ENCODE measurements at places on chromosomes 7 and 10.

GRCh38 chr7:74299401-74299800 is 10.2 kb downstream of the CLIP2 start:
- no peak for DNase-seq

GRCh38 chr10:99667108-99667751 is 7.9 kb downstream of the ENTPD7 start:
- no peak for DNase-seq

DNA sequence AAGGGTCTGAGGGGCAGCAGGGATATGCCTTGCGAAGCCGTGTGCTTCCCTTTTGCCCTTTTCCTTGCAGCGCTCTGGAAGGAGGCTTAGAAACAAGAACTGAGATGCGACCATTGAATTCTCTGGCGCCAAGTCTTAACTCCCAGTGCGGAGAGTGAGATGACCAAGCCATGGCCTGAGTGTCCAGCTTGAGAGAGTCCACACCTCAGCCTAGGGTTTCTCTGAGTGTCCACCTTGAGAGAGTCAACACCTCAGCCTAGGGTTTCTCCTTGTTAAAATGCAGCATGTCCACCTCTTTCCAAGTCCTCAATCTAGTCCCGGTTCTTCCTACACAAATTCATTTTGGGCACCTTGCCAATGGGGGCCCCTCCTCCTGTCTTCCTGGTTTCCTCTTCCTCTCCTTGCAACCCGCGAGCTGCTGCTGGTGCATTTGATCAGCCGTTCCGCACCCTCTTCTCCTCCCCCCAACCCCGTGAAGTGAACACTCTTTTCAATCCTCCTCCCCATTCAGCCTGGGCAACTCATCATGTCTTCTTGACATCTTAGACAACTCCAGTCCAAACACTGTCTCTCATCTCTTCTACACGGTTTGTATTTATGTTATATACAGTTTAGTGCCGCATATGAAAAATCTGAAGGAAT is 178.2 kb upstream of the PITRM1 start:
- no peak for DNase-seq

DNA sequence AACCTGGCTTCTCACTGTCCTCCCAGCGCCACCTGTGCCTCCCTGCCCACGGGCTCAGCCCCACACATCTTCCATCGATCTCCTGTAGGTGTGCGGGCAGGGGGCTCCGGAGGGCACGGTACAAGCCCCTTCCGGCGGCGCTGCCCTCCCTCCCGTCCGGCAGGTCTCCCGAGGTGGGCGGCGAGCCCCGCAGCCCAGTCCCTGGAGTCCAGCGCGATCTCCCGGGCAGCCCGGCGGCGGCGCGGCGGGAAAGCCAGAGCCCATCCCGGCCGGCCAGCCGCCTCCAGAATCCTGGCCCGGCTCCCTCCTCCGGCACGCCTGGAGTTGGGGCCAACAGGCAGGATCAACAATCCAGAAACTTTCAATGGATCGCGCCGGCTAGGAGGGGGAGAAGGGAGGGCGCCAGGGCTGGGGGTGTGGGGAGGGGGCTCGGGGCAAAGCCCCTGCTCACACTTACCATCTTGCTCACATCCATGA is 100.1 kb downstream of the HIP1 start:
- DNase-seq: no peak

DNA sequence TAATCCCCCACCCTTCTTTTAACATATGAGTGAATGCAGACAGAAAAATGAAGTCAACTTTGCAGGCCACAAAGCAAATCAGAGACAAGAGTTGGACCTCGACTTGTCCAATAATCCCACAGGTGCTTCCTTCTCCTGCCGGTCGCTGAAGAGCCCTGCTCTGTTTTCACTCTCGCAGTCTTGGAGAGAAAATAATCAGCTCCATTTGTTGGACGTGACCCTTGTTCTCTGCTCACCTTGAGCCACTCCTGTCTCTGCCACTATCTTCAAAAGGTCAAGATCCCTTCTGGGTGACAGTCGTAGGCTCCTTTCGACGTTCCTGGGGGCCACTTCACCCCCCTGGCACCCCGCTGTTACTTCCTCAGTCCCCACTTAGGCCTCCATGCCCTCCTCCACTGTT is 2.8 kb upstream of the KLF6 start:
- no peak for DNase-seq

DNA sequence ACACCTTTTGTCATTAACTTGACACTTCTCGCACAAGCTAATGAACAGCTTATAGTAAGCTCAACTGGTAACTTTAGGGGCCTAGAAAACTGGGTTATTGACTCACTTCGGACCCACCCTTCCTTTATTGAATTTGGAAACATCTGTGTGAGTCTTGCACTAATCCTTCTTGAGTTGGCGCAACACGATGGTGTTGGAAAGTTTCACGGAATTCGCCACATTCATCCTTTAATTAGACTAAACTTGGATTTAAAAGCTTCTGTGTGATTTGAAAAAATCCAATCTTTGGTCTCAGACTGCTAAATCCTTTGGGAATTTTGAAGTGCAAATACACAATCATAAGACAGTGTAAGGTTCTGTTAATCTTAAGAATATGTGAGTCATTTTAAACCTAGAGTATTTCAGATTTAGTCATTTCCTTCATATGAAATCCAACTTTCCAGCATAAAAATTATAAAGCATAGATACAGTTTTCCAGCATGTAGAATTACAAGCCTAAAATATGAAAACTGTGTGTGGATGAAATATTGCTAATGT is 15.1 kb downstream of the FZD8 start:
- no peak for DNase-seq

DNA sequence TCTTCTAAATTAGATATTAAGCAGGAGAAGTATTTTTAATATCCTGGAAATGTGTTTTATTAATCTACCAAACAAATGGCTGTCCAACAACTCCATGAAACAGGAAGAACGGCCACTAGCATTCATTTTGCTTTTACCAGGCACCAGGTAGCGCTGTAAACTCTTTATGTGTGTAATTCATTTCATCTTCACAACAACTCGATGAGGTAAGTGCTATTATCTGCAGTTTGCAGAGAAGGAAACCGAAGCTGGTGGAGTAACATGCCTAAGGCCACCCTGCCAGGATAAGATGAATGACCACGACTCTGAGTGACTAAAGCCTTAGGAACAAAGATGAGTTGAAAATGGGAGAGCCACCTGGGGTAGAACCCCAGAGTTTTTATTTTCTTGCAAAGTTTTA is 101.2 kb downstream of the KIAA1217 start:
- no peak for DNase-seq

DNA sequence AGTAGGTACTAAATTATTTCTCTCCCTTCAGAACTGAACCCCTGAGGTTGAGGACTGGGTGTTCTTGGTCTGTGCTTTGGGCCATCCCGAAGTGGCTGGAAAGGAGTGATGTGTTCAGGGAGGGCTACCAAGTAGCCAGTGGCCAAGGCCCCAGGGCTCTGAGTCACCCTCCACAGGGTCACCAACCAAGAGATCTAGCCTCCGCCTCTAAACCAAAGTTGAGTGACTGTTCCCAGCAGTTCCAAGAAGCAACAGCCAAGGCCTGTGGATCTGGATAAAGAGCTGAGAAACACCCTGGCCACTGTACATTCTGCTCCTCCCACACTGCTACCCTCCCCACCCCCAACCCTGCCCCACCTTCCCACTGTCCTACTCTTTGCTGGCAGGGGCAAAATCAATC is 35.5 kb upstream of the KCNMA1 start:
- no peak for DNase-seq

GRCh38 chr10:59634102-59634501 is 75.5 kb downstream of the SLC16A9 start:
- no peak for DNase-seq

GRCh38 chr7:21504021-21504420 is 38.8 kb upstream of the DNAH11 start:
- DNase-seq: no peak

GRCh38 chr7:37430640-37431039 is 18.0 kb downstream of the ELMO1 start:
- no peak for DNase-seq

- peak; percentile 96 for DNase-seq
Observed at GRCh38 chr7:31028417-31028992, 23.6 kb upstream of the ADCYAP1R1 start.

GRCh38 chr10:47322300-47323061 is at the start of gene GDF2:
TSS of gene GDF2 (plus strand) at chr10:47322454. CDS start at chr10:47322669, 215 bp downstream.
- DNase-seq: no peak

- no peak for DNase-seq
Observed at GRCh38 chr7:92656121-92656520, 65.9 kb upstream of the FAM133B start.

GRCh38 chr10:71634531-71635164 is 84.9 kb downstream of the C10orf105 start:
- peak; percentile 2 for DNase-seq

- no peak for DNase-seq
Observed at GRCh38 chr10:855079-855478, 76.4 kb downstream of the LARP4B start.

- peak; percentile 5 for DNase-seq
Observed at GRCh38 chr10:121886997-121887622, 40.7 kb downstream of the ATE1 start.

- no peak for DNase-seq
Observed at GRCh38 chr7:125112850-125113249, 183.2 kb upstream of the POT1 start.

DNA sequence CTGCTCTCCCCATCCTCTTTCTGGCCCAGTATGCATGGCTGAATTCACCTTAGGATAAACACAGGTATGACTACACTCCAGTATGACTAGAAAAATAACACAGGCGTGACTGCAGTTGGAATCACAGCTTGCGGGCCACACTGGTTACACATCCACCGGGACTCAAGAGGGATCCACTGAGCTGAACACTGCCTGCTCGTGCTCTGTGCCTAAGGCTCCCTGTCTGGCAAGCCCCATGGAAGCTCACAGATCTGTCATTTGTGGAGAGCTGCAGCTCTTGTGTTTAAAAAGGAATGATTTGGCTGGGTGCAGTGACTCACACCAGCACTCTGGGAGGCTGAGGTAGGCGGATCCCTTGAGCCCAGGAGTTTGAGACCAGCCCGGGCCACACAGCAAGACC is 26.8 kb downstream of the VOPP1 start:
- DNase-seq: no peak

GRCh38 chr10:77832238-77832637 is 94.3 kb downstream of the DLG5 start:
- DNase-seq: no peak

DNA sequence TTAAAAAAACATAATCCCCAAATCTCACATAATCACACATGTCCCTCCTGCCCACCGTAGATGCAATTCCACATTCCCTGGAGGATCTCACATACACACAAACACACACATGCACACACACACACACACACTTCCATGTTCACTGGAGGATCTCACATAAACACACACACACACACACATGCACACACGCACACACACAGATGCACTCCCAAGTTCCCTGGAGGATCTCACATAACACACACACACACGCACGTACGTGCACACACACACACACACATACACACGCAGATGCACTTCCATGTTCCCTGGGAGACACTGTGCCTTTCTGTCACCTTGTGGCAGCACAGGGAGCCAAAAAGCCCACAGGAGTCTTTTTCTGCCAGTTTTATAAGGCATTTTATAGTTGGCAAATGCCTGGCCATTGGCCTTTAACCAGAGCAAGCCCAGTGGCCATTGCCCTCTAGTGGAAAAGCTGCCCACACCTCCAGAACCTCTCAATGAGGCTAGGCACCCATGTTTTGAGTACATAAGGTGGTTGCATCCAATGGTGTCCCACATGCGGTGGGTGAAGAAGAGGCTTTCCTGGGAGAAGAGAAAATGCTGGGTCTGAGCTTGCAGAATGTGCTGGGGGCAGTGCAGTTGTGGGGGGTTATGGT is 115.4 kb upstream of the ACBD5 start:
- no peak for DNase-seq

DNA sequence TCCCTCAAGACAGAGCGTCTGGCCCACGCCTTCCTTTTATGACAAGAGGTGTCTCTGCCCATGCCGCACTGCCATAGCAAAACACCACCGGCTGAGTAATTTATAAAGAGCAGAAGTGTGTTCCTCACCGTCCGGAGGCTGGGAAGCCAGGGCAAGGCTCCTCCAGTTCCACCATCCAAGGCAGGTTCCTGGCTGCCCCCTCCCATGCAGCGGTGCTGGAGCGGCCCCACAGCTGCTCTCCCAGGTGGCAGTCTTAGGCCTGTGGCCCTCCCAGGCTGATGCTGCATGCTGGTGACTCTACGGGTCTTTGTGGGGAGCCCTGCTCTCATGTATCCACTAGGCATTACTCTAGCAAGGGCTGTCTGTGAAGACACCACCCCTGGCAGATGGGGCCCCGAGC is 113.1 kb downstream of the TCERG1L start:
- DNase-seq: no peak

DNA sequence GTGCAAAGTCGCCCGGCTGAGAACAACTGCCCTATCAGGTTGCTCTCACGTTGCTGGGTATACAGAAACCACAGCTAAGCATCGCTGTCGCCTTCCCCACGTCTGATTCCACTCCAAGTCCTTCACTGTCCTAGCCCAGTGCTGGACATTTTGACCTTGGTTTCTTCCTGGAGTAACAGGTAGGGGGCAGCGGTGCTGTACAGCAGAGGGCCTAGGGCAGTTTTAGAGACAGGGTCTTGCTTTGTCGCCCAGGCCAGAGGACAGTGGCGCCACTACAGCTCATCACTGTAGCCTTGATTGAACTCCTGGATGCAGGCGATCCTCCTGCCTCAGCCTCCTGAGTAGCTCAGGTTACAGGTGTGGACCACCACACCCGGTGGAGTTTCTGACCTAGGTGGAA is 2.6 kb downstream of the CLDN15 start:
- DNase-seq: no peak

DNA sequence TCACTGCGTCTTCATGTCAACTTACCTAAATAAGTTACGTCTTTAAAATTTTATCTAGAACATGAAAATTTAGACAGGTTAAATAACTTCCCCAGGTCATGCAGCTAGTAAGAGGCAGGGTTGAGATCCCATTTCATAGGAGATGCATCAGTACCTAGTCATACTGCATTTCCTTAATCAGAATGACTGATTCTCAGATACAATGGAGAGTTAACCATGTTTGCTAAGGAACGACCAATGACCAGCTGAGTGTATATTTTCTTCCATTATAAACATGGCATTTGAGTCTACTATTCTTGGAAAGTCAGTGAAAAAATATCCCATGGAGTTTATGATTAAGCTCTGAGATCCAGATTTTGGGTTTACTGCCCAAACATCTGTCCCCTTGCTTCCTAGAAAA is 39.6 kb downstream of the ENTPD1 start:
- DNase-seq: no peak

- DNase-seq: no peak
Observed at GRCh38 chr10:80491251-80492102, 37.4 kb downstream of the TSPAN14 start.

DNA sequence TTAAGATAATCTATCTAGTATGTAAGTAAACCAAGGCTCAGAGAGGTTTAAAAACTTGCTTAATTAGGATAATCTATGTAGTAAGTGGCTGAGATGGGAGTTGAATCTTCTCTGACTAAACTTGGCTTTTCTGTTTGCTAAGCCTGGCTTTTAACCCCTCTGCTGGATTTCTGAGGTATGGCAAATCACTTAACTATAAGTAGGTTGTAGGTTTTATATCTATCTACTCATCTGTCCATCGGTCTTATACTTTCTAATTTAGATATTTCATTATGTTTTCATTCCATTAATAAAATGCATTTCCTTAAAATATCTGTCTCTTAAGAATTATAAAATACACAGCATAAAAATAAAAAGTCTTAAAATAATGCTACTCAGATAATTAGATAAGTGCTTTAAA is 59.4 kb downstream of the ST7 start:
- peak; percentile 70 for DNase-seq

GRCh38 chr10:77109351-77109994 is 528.1 kb downstream of the KCNMA1 start:
- DNase-seq: no peak

- no peak for DNase-seq
Observed at GRCh38 chr7:154857728-154858681, 144.9 kb downstream of the PAXIP1 start.

Measured in NCI-H1694 treated with DMSO at 0.1 percent for 48 hours (cell line).